ENCODE measurements at places on chromosomes 3 and 15.

- H3K4me1 ChIP-seq: no peaks in the 10 kb centered on the region
- no peak for DNase-seq
- H3K36me3 ChIP-seq: peaks cover 6% of the 10 kb centered on the region
These were observed 121.6 kb downstream of the EEFSEC start for GRCh38 chr3:128274837-128275236.

- DNase-seq: no peak
- H3K36me3 ChIP-seq: no peaks in the 10 kb centered on the region
These were observed 27.3 kb downstream of the ENTPD3 start for GRCh38 chr3:40414270-40414669.

GRCh38 chr15:57031082-57031481 lies 112.6 kb downstream of the TCF12 start:
- no peak overlapping the region for H3K27ac ChIP-seq
- no peaks in the 10 kb centered on the region for H3K36me3 ChIP-seq
- DNase-seq: no peak

- no peaks in the 10 kb centered on the region for H3K36me3 ChIP-seq
- no peaks in the 10 kb centered on the region for H3K4me1 ChIP-seq
- no peaks in the 10 kb centered on the region for H3K27me3 ChIP-seq
- H3K27ac ChIP-seq: no peak overlapping the region
These were observed 177.5 kb downstream of the EPHA6 start for GRCh38 chr3:96991800-96992365.

DNA sequence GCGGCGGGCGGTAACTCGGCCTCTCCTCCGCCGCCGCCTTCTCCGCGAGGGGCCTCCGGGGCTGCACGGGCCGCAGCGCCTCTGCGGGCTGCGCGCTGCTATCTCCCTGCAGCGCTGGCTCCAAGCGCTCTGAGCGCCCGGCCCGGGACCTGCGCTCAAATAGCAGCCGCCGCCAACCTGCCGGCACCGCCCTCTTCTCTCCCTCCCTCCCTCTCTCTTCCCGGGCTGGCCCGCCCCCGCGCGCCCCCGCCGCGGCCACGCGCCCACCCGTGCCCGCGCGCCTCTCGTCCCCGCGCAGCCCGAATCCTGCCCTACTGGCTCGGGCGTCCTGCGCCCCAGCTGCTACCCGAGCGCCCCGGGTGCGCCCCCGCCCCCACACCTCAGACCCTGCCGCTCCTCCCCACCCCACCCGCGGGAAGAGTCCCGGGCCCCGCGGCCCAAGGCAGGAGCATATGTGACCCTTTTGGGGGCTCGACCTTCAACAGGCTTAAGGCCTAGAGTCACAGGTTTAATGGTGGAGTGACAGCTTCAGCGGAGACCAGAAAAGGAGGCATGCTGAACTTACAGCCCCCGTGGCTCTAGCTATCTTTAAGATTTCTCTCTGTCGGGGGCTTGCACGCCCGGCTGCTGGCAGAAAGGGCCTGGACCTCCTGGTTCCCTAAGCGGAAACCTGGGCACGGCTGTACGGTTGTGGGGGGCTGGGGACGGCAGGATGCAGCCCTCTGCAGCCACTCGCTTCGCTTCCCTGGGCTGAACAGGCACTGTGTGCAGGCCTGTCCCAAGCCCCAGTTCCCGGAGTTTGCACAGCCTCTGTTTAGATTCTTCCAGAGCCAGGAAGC lies at the start of gene CACNA2D2:
Gene CACNA2D2 (minus strand): TSS at position 131 of the 839 bp plus-strand sequence. CDS start 211 bp downstream, outside the sequence.
- H3K4me3 ChIP-seq: peak within 1 kb of the TSS; percentile 52
- DNase-seq: peak; percentile 72
- peaks cover 18% of the 10 kb centered on the region for H3K4me1 ChIP-seq
- peaks cover 55% of the 10 kb centered on the region for H3K27me3 ChIP-seq
- no peaks in the 10 kb centered on the region for H3K36me3 ChIP-seq
- H3K27ac ChIP-seq: no peak within 1 kb of the TSS

DNA sequence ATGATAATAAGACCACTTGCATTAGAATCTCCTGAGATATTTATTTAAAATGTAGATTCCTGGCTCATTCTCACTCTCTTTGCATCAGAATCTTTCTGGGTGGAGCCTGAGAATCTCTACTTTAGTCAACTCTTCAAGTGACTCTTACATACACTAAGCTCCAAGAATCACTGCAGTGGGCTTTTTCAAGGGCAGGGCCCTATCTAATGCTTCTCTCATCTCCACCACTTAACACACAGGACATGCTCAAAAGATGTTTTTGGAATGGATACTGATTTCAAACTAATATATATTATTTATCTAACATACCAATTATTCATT lies 68.9 kb upstream of the GAP43 start:
- no peaks in the 10 kb centered on the region for H3K36me3 ChIP-seq
- no peak overlapping the region for H3K4me3 ChIP-seq
- DNase-seq: no peak
- H3K27me3 ChIP-seq: no peaks in the 10 kb centered on the region
- H3K4me1 ChIP-seq: no peaks in the 10 kb centered on the region

GRCh38 chr3:128050597-128050996 lies 1.6 kb upstream of the SEC61A1 start:
- no peak overlapping the region for H3K27ac ChIP-seq
- no peaks in the 10 kb centered on the region for H3K27me3 ChIP-seq
- no peak overlapping the region for H3K4me3 ChIP-seq
- H3K36me3 ChIP-seq: no peaks in the 10 kb centered on the region
- no peak for DNase-seq

- DNase-seq: no peak
- H3K4me1 ChIP-seq: no peaks in the 10 kb centered on the region
- H3K36me3 ChIP-seq: no peaks in the 10 kb centered on the region
- peaks cover 19% of the 10 kb centered on the region for H3K27me3 ChIP-seq
These were observed 17.4 kb upstream of the NPTN start for GRCh38 chr15:73650416-73651126.

DNA sequence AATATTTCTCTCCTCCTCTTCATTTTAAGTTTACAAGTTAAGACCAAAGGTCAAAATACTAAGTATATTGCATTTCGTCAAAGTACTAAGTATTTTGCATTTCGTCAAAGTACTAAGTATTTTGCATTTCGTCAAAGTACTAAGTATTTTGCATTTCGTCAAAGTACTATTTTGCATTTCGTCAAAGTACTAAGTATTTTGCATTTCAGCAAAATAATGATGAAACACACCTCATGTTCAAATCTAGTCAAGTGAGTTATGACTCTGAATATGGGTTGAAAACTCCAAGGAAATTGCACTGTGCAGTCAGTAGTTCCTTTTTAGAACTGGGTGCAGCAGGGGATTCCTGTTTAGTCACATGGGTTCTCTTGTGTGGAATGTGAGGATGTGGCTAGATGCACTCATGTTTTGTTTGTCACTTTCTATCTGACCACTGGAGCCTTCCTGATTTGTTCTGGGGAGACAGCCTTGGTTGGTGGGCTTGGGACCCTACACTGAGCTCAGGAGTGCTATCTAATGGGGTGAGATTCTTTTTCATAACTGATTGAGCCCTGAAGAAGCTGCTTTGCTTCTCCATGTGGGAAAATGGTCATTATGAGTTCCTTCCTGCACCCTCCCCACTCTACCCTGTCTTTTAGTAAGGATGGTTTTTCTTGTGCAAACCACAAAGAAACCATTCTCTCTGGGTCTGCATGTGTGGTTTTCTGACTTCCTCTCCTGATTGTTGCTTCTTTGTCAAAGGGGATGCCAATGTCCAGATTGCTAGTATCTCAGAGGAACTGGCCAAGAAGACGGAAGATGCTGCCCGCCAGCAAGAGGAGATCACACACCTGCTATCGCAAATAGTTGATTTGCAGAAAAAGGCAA lies 73.4 kb downstream of the CCK start:
- peaks cover 19% of the 10 kb centered on the region for H3K4me1 ChIP-seq
- no peak for DNase-seq
- no peak overlapping the region for H3K27ac ChIP-seq
- H3K4me3 ChIP-seq: no peak overlapping the region

DNA sequence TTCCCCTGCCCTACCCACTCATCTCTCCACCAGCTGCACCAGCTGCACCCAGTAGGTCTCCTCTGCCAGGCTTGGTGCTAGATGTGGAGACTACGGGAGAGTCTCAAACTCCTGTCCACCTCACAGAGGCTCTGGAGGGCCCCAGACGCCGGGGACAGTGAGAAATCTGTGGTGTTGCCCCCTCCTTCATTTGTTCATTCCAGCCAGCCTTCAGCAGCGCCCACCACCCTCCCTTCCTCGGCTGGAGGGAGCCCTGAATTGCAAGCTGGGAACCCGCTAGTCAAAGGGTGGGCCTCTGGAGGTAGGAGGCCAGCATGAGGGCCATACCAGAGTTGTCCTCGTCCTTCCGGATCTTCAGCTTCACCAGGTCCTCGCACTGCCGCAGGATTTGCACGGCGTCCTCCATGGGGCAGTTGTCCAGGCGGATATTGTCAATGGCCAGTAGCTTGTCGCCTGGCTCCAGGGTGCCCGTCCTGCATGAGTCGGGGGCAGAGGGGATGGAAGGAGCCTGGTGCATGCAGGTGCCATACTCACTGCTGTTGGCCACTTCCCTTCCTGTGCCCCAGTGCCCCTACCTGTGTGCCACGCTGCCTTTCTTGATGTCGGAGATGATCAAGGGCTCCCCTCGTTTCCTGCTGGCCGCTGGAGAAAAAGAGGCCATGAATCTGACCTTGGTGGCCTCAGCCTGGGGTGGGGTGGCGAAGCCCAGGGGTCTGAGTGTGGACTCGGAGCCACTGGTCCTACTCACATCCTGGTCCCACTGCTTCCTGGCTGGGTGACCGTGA lies 29.1 kb downstream of the GRIP2 start:
- H3K27ac ChIP-seq: no peak overlapping the region
- no peak for DNase-seq
- H3K4me1 ChIP-seq: no peaks in the 10 kb centered on the region
- no peaks in the 10 kb centered on the region for H3K36me3 ChIP-seq

DNA sequence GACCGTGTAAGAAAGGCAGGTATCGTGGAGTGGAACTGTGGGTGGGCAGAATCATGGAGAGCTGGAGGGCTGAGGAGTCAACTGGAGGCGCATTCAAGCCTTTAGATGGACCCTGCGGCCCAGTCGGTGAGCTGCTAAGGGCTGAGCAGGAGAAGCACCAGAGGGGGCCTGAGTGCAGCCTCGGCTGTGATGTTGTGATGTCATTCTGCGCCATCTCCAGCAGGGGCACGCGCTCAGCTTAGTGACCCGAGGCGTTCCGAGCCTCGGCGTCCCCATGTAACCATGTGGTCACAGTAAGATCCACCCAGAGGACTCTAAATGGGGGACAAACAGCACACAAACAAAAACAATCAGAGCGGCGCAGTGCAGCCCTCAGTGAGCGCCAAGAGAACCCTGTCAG lies 76.8 kb downstream of the VGLL4 start:
- peaks cover 41% of the 10 kb centered on the region for H3K36me3 ChIP-seq
- H3K4me1 ChIP-seq: no peaks in the 10 kb centered on the region
- no peaks in the 10 kb centered on the region for H3K27me3 ChIP-seq
- no peak overlapping the region for H3K27ac ChIP-seq

DNA sequence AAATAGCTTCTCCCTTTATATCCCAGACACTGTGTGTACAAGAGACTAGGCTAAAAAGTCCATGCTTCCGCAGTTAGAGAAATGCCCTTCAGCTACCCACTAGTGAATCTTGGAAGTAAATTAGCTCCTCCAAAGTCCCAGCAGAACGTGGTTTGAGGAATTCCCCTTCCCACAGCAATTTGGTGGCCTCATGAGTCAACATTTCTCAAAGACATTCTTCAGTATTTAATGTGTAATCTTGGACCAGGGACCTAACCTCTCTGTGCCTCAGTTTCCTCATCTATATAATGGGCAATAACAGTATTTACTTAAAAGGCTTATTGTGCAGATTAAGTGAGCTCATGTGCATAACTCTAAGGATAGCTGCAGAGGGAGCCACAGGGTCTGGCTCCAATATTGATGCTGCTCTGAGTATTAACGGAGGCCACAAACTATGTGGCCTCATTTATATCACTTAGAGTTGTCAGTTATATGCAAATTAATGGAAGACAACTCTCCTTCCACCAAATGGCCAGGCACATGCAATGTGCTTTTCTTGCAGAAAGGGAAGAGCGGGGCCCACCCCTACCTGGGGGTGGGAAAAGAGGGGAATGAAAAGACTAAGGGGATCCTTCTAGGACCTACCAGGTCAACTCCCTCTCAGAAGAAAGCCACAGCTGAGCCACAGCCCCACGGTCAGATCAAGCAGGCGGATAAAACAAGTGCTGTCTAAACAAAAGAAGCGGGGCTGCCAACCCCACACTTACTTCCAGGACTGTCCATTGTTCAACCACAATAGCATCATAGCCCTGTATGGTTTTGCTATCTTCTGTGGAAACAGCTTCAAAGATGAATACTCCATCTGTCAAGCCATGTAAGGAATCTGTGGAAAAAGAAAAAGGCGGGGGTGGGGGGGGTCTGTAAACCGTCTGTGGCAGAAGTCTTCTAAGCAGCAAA lies 92.4 kb downstream of the OXNAD1 start:
- H3K4me1 ChIP-seq: no peaks in the 10 kb centered on the region
- no peak overlapping the region for H3K27ac ChIP-seq
- H3K4me3 ChIP-seq: no peak overlapping the region
- no peaks in the 10 kb centered on the region for H3K27me3 ChIP-seq
- peaks cover 8% of the 10 kb centered on the region for H3K36me3 ChIP-seq

- H3K36me3 ChIP-seq: no peaks in the 10 kb centered on the region
- H3K27me3 ChIP-seq: no peaks in the 10 kb centered on the region
- H3K27ac ChIP-seq: no peak overlapping the region
These were observed 247.8 kb downstream of the OTOL1 start for GRCh38 chr3:161744366-161744765.

DNA sequence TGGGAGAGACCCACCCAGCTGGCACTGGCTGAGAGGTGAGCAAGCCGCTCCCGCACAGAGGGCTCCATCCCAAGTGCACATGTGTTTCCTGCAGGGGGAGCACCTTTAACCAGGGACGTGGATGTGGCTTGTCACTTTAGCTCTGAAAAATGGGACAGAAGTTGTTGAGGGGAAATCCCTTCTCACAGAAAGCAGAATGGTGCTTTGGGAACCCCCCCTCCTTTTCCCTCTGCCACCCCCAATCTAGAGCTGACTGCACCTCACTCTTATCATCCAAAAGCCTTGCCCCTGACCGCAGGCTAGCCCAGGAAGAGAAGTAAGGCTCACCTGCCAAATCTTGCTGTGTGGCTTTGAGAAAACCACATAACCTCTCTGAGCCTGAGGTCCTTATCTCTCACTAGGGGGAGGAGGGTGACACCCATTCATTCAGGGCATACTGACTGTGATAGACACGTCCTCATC lies 77.9 kb downstream of the RPN1 start:
- no peaks in the 10 kb centered on the region for H3K36me3 ChIP-seq
- no peak for DNase-seq
- peaks cover 19% of the 10 kb centered on the region for H3K4me1 ChIP-seq
- H3K27me3 ChIP-seq: no peaks in the 10 kb centered on the region
- no peak overlapping the region for H3K27ac ChIP-seq
- H3K4me3 ChIP-seq: no peak overlapping the region

All from T-cell (primary cell).